ENCODE measurements at places on chromosomes 12 and 14.

DNA sequence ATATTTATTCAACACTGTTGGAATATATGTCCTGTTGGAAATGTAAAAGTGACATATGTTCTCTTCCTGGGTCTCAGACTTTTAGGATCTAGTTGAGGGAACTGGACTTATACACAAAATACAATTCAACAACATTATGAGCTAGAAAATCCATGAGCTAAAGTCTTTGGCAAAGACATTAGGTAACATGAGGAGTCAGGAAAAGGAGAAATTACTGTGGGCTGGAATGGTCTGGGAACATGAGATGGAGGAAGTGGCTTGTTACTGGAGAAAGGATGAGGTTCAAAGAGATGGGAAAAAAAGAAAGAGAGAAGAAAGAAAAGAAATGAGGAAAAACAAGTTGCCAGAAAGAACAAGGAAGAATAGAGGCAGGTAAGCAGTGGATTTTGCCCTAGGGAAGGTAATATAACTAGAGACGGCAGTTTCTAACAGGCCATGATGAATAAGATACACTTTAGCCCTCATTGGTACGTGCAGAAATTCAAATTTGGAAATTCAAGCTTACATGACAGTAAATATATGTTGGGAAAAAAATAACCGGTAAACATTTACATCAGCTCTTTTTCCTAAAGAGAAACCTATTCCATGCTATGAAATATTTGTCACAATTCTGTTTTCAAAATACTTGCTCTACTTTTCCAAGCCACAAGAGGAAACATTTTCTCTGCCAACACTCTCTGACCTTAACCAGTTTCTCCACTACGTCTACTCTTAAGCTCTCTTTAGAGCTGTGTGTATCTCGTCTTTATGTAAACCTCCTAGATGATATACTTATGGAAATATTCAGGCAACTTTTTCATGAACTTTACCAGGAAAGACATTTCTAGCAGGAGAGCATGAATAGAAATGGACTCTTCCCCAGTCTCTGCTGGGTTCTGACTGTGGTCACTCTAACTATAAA, 268.8 kb upstream of the BTG1 start:
- DNase-seq, result no peak

DNA sequence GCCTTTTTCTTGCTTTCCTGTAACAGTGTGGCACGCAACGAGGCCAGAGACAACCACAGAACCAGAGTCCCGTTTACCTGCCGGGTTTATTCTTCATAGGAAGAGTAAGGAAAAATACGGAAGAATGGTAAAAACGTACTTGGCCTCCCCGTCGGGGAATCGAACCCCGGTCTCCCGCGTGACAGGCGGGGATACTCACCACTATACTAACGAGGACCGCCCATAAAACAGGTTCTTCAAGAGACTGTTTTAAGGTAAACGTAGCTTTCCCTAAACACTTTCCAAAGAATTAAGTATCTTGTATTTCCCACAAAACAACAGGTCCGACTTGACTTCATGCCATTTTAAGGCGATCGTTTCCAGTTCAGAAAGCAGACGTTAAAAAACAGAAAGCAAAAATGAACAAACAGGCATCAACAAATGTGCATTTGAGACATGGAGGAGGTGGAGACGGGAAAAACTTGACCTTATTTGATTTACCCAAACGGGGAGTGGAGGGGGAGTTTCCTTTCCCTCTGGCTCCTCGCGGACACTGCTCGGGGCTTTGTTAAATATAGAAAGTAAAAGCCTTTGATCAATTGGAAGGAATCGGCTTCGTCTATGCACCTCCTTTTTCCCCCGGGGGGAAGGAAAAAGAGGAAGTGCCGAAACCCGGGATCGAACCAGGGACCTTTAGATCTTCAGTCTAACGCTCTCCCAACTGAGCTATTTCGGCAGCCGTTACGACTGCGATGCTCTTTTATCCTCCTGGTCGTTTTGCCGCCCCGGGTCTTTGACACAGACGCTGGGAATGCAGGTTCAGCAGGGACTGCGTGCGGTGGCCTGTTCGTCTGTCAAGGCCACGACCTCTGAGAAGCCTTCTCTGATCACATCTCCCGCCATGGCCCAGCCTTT, 13.0 kb upstream of the UBC start:
- DNase-seq, result peak; percentile 93

GRCh38 chr12:49963976-49964815, 2.5 kb downstream of the AQP5 start:
- DNase-seq, result no peak

- DNase-seq, result no peak
These were observed 56.2 kb downstream of the TSPAN9 start for GRCh38 chr12:3133405-3133783.

DNA sequence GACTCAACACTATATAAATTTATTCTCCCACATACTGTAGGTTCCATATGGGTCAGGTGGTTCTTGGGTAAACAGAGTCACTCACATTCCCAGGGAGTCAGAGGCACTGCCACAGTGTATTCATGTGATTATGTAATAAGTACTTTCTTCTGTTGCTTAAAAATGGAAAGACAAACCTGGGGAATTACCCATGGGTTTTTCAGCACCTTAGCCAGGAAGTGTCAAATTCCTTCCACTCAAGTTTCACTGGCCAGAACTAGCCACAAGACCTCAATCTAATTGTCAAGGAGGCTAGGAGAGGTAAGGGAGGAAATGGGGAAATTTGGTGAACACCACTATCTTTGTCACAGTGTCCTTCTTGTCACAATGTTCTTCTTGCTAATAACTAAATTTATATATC, 333.2 kb upstream of the MDGA2 start:
- DNase-seq, result no peak

DNA sequence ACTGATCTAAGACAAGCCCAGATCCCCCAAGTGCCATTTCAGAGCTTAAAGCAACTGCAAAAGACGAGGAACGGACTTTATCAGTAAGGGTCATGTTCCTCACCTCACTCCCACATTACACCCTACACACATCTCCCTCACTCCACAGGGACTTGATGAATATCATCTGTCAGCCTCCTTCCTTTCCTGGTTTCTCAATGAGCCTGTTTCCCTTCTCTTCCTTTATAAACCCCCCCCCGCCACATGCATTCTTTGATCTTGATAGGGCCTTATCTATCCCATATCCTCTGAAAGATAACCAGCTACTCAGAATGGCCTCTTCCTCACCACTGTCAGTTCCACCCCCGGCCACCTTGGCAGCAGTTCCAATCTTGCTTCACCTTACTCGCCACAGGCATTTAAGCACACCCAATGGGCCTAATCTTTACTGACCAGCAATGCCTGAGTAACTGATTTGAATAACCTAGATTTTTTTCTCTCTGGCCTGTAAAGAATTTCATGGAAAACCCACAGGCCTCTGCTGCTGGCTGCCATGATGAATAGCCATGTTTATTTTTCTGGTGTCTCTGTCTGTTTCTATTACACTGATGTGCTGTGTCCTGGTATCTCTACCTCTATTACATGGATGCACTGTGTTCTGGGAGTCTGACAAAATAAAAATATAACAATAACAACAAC, 138.7 kb downstream of the PHLDA1 start:
- DNase-seq, result no peak

GRCh38 chr12:101719566-101719965, 19.7 kb downstream of the SYCP3 start:
- DNase-seq, result no peak

GRCh38 chr12:19517583-19517982, 78.3 kb downstream of the AEBP2 start:
- DNase-seq, result no peak

- DNase-seq, result no peak
These were observed 831 bp upstream of the RPS6KA5 start for GRCh38 chr14:91061056-91061887.

GRCh38 chr14:102344485-102344884, 18.2 kb downstream of the CINP start:
- no peak for DNase-seq

- no peak for DNase-seq
These were observed 277.4 kb downstream of the DAD1 start for GRCh38 chr14:22311636-22312035.

GRCh38 chr14:104750056-104750752, 2.7 kb upstream of the SIVA1 start:
- no peak for DNase-seq

- no peak for DNase-seq
These were observed 660 bp upstream of the MCRS1 start for GRCh38 chr12:49568442-49569162.

- no peak for DNase-seq
These were observed 231.2 kb upstream of the PLEKHG7 start for GRCh38 chr12:92471551-92471950.

DNA sequence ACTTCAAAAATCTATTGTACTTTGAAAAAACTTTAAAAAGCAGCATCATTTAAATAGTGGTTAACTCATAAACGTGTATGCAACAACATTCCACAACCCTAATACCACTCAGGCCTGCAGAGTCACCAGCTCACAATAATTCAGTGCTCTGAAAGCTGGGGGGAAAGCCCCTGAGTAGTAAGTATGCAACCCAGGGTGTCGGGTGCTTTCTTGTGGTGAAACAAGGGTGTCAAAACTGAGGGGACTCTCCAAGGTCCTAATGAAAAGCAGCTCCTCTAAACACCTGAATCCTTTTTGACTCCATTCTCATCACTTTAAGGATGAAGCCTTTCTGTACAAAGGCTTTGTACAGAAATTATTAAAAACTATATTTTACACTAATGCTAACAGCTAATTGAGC, 33.7 kb downstream of the FGFR1OP2 start:
- DNase-seq, result peak; percentile 57

All from activated CD4-positive, alpha-beta T cell treated with anti-CD3 and anti-CD28 coated beads for 4 hours (primary cell).